ENCODE measurements at places on chromosomes 5 and 9. TPM values are rescaled to one million over a fixed set of nuclear protein-coding genes. Genes with fewer than 3 reads are reported as not detected.

GRCh38 chr5:108530706-108531105, 148.8 kb upstream of the FBXL17 start:
- no peaks in the 10 kb centered on the region for H3K36me3 ChIP-seq
- DNase-seq, result no peak
- H3K27me3 ChIP-seq, result peaks cover 17% of the 10 kb centered on the region
- H3K27ac ChIP-seq, result no peak overlapping the region
- no peaks in the 10 kb centered on the region for H3K4me1 ChIP-seq

GRCh38 chr5:147396070-147396823, 113.6 kb downstream of the DPYSL3 start:
- no peak overlapping the region for H3K27ac ChIP-seq
- no peak overlapping the region for H3K4me3 ChIP-seq
- no peaks in the 10 kb centered on the region for H3K27me3 ChIP-seq
- no peaks in the 10 kb centered on the region for H3K36me3 ChIP-seq

DNA sequence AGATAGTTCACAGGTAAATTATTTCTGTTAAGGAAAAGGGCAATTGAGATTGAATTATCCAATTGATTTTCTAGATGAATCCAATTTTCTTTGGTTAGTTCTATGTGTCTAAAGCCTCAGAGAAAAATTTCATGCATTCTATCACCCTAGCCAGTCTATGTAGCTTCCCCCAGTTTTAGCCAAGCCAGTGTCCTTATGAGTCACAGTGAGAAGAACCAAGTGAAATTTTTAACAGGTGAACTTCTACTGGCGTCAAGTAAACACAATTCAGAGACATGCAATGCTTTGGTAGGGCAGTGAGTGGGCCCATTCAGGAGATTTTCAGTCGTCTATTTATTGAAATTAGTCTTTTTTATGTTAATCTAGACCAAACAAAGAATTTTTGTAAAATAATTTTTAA, 1077.4 kb upstream of the ARRDC3 start:
- no peaks in the 10 kb centered on the region for H3K36me3 ChIP-seq
- H3K27me3 ChIP-seq, result no peaks in the 10 kb centered on the region
- H3K4me1 ChIP-seq, result no peaks in the 10 kb centered on the region
- H3K4me3 ChIP-seq, result no peak overlapping the region

Gene STPG3
- total RNA-seq, result not detected

DNA sequence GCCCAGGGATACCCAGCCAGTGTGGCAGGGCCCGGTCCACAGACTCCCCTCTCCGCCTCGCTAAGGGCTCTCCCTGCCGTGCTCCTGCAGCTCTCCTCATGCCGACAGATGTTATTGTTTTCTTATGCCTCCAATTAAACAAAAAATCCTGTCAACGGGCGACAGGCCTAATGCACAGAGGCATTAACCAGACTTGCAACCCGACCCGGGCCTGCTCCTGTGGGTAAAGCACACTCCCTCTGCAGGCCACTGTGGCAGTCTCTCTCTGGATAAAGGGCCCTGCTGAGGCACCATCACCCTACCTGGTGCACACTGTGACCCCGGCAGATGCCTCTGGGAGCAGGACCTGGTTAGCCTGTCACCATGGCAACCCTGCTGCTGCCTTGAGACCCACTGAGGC, 27.5 kb upstream of the HAND1 start:
- H3K36me3 ChIP-seq, result no peaks in the 10 kb centered on the region
- no peak for DNase-seq
- H3K27me3 ChIP-seq, result peaks cover 30% of the 10 kb centered on the region
- no peak overlapping the region for H3K4me3 ChIP-seq
- H3K4me1 ChIP-seq, result no peaks in the 10 kb centered on the region

DNA sequence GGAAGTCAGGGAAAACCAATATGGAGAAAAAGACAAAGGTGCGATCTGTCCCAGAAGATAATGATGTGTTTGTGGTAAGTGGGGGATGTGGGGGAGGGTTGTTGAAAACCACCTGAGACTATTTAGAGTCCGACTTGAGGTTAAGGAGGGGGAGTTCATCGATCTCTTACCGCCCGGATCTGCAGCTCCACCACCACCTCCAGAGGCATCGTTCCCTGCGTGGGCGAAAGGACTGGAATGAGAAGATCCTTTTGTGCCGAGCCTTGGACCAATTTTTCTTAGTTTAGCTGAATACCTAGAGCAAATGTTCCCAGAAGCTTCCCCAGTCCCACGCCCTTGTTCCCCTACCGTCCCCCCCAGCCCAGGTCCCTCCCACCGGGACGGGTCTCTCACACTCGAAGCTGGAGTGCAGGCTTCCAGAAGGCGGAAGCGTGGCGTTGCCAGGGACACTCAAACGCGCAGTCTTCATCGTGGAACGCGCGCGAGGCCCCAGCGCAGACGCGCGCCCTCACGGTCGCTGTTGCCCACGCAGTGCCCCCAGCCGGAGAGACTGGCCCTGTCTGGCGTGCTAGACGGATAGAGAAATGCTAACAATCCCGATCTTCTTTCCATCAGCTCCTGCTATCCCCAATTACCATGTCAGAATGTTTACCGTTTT, at the start of gene SPATA6L:
TSS of gene SPATA6L (minus strand) at position 439 of the 658 bp plus-strand sequence. CDS start at position 209, 230 bp downstream.
- no peaks in the 10 kb centered on the region for H3K27me3 ChIP-seq
- peaks cover 3% of the 10 kb centered on the region for H3K36me3 ChIP-seq
- H3K4me1 ChIP-seq, result peaks cover 75% of the 10 kb centered on the region
- H3K4me3 ChIP-seq, result peak within 1 kb of the TSS; percentile 73
- DNase-seq, result peak; percentile 64

DNA sequence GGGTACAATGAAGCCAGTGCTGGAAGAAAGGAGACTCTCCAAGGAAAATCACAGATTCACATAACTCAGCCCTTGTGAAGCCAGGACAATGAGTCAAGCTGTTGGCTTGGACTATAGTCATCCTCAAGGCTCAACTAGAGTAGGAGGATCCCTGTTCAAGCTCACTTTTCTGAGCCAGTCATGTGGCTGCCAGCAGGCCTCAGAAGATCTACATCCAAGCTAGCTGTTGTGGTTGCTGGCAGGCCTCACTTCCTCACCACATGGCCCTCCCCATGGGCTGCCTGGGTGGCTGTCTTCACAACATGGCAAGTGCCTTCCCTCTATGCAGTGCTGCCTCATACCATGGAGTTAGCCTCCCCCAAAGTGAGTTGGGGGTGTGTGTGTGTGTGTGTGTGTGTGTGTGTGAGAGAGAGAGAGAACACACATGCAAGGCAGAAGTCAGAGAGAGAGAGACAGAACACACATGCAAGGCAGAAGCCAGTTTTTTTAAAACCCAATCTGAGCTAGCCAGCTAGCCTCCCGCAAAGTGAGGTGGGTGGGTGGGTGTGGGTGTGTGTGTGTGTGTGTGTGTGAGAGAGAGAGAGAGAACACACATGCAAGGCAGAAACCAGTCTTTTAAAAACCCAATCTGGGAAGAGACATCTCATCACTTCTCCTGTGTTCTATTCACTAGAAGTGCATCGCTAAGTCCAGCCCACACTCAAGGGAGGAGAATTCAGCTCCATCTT, 17.1 kb downstream of the SCAI start:
- peaks cover 12% of the 10 kb centered on the region for H3K36me3 ChIP-seq
- peak; percentile 90 for DNase-seq
- H3K27me3 ChIP-seq, result no peaks in the 10 kb centered on the region

DNA sequence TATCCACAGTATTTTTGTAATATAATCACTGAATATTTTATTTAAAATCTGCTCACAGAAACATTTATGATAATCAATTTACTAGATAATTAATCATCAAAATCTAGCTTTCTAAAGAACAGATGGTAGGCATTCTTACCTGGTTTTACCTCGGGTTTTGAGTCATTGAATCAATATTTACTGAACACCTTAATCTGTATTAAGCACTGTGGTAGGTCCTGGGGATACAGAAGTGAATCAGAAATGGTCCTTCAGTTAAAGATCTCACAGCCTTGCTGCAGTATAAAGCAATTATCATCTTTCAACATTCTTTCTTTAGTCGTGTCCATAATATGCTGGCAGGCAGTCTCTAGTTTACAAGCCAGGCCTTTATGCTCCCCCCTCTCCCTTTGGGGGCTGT, 2.0 kb upstream of the MEIKIN start:
- no peak overlapping the region for H3K4me3 ChIP-seq
- H3K27me3 ChIP-seq, result no peaks in the 10 kb centered on the region
- no peak for DNase-seq
- no peaks in the 10 kb centered on the region for H3K36me3 ChIP-seq
